ENCODE measurements at places on chromosomes 2 and 18.
A peak's percentile ranks its signal among the peaks of the same experiment; 100 is the strongest.

- peak; percentile 43 for DNase-seq
- H3K4me3 ChIP-seq, result peak overlapping the region; percentile 32
- peaks cover 7% of the 10 kb centered on the region for H3K36me3 ChIP-seq
- peaks cover 3% of the 10 kb centered on the region for H3K4me1 ChIP-seq
- H3K27me3 ChIP-seq, result peaks cover 22% of the 10 kb centered on the region
- no peak overlapping the region for H3K27ac ChIP-seq
Observed at GRCh38 chr2:128473175-128474035, 154.7 kb upstream of the HS6ST1 start.

GRCh38 chr2:102012061-102012614 is 20.4 kb downstream of the IL1R2 start:
- H3K27ac ChIP-seq, result peak overlapping the region; percentile 34
- no peaks in the 10 kb centered on the region for H3K27me3 ChIP-seq
- peaks cover 9% of the 10 kb centered on the region for H3K36me3 ChIP-seq
- peaks cover 37% of the 10 kb centered on the region for H3K4me1 ChIP-seq

DNA sequence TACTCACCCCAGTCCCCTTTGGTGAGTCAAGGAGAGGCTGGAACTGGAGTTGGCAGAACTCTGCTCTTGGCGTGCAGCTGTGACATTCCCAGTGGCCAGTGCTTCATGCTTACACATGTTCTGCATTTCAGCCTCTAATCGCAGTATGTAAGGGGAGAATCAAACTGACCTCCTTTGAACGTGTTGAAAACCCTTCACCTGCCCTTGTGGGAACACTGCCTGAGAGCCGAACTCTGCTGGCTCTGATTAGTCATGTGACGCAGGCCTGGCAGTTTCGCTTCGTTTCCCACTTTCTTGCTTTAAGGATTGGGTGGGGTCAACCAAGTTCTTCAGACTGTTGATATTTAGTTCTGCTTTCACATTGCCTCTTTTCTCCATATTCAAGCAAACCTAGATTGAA is 173.8 kb upstream of the BCL2L11 start:
- H3K4me3 ChIP-seq, result no peak overlapping the region
- no peaks in the 10 kb centered on the region for H3K27me3 ChIP-seq
- H3K36me3 ChIP-seq, result no peaks in the 10 kb centered on the region
- H3K4me1 ChIP-seq, result no peaks in the 10 kb centered on the region
- H3K27ac ChIP-seq, result no peak overlapping the region

GRCh38 chr2:53512071-53512826 is 255.4 kb upstream of the CHAC2 start:
- H3K36me3 ChIP-seq, result no peaks in the 10 kb centered on the region
- H3K4me3 ChIP-seq, result no peak overlapping the region
- no peaks in the 10 kb centered on the region for H3K27me3 ChIP-seq
- DNase-seq, result no peak
- no peaks in the 10 kb centered on the region for H3K4me1 ChIP-seq

DNA sequence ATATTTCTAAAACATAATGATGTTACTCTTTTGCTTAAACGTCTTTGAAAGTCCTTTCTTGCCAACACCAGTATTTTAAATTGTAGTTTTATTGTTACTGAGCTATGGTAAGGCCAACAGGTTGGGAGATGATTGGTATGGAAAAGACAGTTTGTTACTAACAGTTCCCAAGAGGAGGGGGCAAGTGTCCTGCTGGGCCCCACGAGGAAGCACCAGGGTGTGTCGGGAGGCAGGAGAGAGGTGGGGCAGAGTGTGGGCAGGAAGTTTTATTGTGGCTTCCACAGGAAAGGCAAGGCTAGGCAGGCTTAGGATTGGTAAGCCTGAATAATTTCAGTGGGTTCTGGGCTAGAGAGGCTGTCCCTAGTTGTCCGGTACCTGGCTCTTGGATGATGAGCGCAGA is 134.3 kb downstream of the SOCS6 start:
- no peaks in the 10 kb centered on the region for H3K4me1 ChIP-seq
- H3K36me3 ChIP-seq, result no peaks in the 10 kb centered on the region
- DNase-seq, result no peak
- no peak overlapping the region for H3K27ac ChIP-seq
- no peaks in the 10 kb centered on the region for H3K27me3 ChIP-seq
- no peak overlapping the region for H3K4me3 ChIP-seq

GRCh38 chr2:195505701-195506100 is 151.3 kb upstream of the SLC39A10 start:
- H3K4me3 ChIP-seq, result no peak overlapping the region
- H3K36me3 ChIP-seq, result peaks cover 8% of the 10 kb centered on the region
- no peak for DNase-seq
- peaks cover 21% of the 10 kb centered on the region for H3K4me1 ChIP-seq

GRCh38 chr2:1687254-1687653 is 57.1 kb downstream of the PXDN start:
- H3K27ac ChIP-seq, result no peak overlapping the region
- peaks cover 2% of the 10 kb centered on the region for H3K27me3 ChIP-seq
- H3K36me3 ChIP-seq, result no peaks in the 10 kb centered on the region
- H3K4me3 ChIP-seq, result no peak overlapping the region
- H3K4me1 ChIP-seq, result no peaks in the 10 kb centered on the region
- DNase-seq, result no peak

- H3K36me3 ChIP-seq, result no peaks in the 10 kb centered on the region
- no peak overlapping the region for H3K4me3 ChIP-seq
- no peak overlapping the region for H3K27ac ChIP-seq
- DNase-seq, result no peak
Observed at GRCh38 chr2:58913082-58913726, 672.1 kb upstream of the FANCL start.

DNA sequence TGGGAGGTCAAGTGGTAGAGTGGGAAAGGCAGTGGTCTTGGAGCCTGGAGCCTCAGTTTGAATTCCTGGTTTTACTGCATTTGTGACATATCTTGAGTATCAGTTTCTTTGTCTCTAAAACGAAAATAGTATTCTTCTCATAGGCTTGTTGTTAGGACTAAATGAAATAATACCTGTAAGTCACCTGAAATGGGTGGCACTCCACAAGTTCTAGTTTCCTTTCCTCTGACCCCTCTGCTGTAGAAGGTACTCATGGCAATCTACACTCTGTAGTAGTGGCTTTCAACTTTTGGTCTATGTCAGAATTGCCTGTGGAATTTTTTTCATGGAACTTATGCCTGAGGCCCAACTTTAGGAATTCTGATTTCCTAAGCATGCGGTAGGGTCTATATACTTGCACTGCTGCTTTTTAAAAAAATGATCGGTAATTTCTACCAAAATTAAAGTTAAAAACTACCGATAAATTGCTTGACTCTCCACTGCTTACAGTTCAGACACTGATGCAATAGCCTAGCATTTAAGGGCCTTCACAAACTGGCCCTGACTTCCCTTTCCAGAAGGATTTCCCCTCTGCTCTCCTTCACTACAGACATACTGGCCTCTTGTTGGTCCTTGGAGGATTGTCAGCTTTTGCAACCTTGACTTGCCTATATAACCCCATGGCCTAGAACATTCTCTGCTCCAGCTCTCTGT is 47.2 kb downstream of the PLEK start:
- peaks cover 5% of the 10 kb centered on the region for H3K4me1 ChIP-seq
- H3K27me3 ChIP-seq, result peaks cover 3% of the 10 kb centered on the region
- DNase-seq, result no peak
- H3K36me3 ChIP-seq, result no peaks in the 10 kb centered on the region
- H3K4me3 ChIP-seq, result no peak overlapping the region

GRCh38 chr2:7052404-7052803 is 135.2 kb downstream of the RNF144A start:
- no peaks in the 10 kb centered on the region for H3K27me3 ChIP-seq
- H3K27ac ChIP-seq, result no peak overlapping the region
- peaks cover 13% of the 10 kb centered on the region for H3K36me3 ChIP-seq
- H3K4me1 ChIP-seq, result peaks cover 5% of the 10 kb centered on the region
- no peak overlapping the region for H3K4me3 ChIP-seq
- DNase-seq, result no peak

- peaks cover 3% of the 10 kb centered on the region for H3K27me3 ChIP-seq
- no peak for DNase-seq
- peaks cover 6% of the 10 kb centered on the region for H3K36me3 ChIP-seq
- no peak overlapping the region for H3K4me3 ChIP-seq
Observed at GRCh38 chr2:29112379-29112778, 2.8 kb upstream of the CLIP4 start.

- H3K4me1 ChIP-seq, result peaks cover 7% of the 10 kb centered on the region
- no peaks in the 10 kb centered on the region for H3K36me3 ChIP-seq
- H3K27ac ChIP-seq, result no peak within 1 kb of the TSS
- DNase-seq, result peak; percentile 39
Observed at GRCh38 chr2:200585730-200586643, at the start of gene AOX1. Gene AOX1 (plus strand): TSS chr2:200586014. CDS start chr2:200586109, 95 bp downstream.

DNA sequence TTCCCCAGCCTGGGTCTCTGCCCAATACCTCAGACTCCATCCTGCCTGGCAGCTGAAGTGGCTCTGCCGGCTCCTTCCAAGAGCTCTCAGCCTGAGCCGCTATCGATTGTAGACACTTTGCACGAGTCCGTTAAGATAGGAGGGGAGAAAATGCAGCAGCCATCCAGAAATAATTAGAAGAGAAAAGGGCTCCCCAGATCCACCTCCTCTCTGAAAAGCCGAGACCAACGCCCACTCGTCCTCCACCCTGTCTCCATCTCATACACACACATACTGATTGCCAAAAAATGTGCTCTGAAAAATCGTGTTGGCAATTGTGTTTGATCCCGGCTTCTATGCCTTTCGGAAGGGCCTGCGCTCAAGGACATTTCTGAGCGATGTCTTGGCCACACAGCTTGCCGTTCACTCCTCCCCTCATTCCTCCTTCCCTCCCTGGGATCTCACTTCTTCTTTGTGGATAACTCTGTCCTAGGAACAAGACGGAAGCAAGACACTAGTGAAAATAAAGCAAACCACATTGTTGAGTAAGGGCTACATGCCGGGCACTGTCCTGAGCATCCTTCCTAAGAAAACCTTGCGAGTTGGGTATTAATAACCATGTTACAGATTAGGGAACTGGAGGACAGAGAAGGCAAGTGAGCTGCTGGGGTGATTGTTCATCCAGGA is 372.8 kb upstream of the MYT1L start:
- H3K27ac ChIP-seq, result no peak overlapping the region
- H3K36me3 ChIP-seq, result no peaks in the 10 kb centered on the region
- H3K27me3 ChIP-seq, result no peaks in the 10 kb centered on the region
- no peak overlapping the region for H3K4me3 ChIP-seq

- H3K4me1 ChIP-seq, result peaks cover 17% of the 10 kb centered on the region
- no peak overlapping the region for H3K4me3 ChIP-seq
- no peaks in the 10 kb centered on the region for H3K27me3 ChIP-seq
- DNase-seq, result peak; percentile 58
Observed at GRCh38 chr18:3525870-3526420, 76.0 kb downstream of the TGIF1 start.

- H3K27me3 ChIP-seq, result peaks cover 2% of the 10 kb centered on the region
- no peak for DNase-seq
- H3K36me3 ChIP-seq, result no peaks in the 10 kb centered on the region
- H3K4me1 ChIP-seq, result no peaks in the 10 kb centered on the region
- H3K4me3 ChIP-seq, result no peak overlapping the region
- no peak overlapping the region for H3K27ac ChIP-seq
Observed at GRCh38 chr18:22455425-22456115, 37.9 kb upstream of the CTAGE1 start.

DNA sequence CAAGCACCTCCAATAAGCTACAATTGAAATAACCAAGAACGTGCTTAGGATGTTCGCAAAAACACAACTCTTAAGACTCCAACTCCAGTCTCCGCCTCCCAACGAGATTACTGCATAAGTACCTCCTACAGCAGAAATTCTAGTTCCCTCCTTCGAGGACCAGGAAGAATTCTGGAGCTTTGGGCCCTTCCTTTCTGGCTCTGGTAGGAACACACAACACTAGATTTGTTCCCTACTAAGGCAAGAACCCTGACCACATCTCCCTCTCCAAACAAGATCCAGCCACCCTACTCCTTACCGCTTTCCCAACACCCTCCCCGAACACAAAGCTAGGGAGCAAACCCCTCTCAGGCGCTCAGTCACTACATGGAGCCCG is 721 bp downstream of the ADAM17 start:
- H3K4me1 ChIP-seq, result peaks cover 49% of the 10 kb centered on the region
- no peaks in the 10 kb centered on the region for H3K36me3 ChIP-seq
- H3K27me3 ChIP-seq, result no peaks in the 10 kb centered on the region
- DNase-seq, result peak; percentile 47
- H3K4me3 ChIP-seq, result peak overlapping the region; percentile 98
- H3K27ac ChIP-seq, result peak overlapping the region; percentile 96

DNA sequence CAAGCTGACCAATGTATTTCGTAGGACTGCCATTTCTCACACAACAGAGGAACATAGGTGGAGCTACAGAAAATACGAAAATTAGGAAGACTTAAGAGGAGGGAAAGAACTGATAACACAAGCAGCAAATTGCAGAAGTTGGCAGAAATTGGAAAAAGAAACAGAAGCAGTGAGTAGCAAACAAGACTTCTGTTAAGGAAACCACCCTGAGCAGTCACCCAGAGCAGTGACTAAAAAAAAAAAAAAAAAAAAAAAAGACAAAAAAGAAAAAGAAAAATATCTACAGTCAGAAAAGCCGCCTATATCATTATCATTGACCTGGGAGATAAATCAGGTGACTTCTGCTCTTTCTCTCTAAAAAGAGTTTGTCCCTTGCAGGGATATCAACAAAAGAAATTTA is 21.4 kb downstream of the STK17B start:
- peaks cover 89% of the 10 kb centered on the region for H3K4me1 ChIP-seq
- H3K36me3 ChIP-seq, result peaks cover 75% of the 10 kb centered on the region
- no peaks in the 10 kb centered on the region for H3K27me3 ChIP-seq
- peak overlapping the region; percentile 91 for H3K27ac ChIP-seq
- no peak for DNase-seq

GRCh38 chr2:177422271-177422670 is 29.7 kb downstream of the AGPS start:
- no peaks in the 10 kb centered on the region for H3K27me3 ChIP-seq
- no peak overlapping the region for H3K27ac ChIP-seq
- H3K4me3 ChIP-seq, result no peak overlapping the region
- DNase-seq, result no peak
- peaks cover 31% of the 10 kb centered on the region for H3K4me1 ChIP-seq

DNA sequence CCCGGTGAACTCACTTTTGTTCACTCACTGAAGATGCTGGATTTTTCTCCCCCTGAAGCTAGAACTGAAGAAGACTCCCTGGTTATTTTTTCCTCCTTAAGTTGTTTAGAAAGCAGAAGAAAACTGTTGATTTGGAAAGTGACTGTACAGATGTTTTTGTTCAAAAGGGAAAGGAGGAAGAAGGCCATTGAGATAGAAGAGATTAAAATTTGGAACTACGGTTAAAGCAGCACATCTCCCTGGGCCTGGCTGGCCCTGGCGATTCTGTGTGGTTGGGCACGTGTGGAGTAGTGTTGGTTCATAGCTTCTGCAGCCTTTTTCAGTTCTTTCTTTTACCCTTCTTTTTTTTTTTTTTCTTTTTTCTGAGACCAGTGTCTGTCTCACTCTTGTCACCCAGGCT is 109.2 kb downstream of the MAP4K4 start:
- peaks cover 81% of the 10 kb centered on the region for H3K4me1 ChIP-seq
- no peak overlapping the region for H3K4me3 ChIP-seq
- H3K27ac ChIP-seq, result peak overlapping the region; percentile 50
- DNase-seq, result no peak

DNA sequence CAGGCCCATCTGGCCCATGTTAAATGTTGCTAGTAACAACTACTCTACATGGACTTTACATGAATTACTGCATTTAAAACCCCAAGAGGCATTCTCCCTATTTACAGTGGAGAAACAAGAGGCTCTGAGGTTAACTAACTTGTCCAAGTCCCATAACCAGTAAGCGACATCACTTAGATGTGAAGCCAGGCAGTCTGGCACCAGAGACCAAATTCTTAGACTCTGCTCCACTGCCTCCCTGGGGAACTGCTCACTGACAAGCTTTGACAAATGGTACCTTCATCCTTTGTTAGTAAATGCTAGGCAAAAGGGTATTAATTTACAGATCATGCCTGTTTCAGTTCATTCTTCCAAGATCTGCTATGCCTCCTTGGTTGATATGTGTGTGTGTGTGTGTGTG is 124.8 kb downstream of the AFF3 start:
- H3K36me3 ChIP-seq, result no peaks in the 10 kb centered on the region
- H3K27me3 ChIP-seq, result no peaks in the 10 kb centered on the region
- H3K27ac ChIP-seq, result no peak overlapping the region
- H3K4me3 ChIP-seq, result no peak overlapping the region
- DNase-seq, result no peak

Data from activated naive CD4-positive, alpha-beta T cell treated with anti-CD3 and anti-CD28 coated beads for 36 hours (primary cell).